ENCODE measurements at places on chromosomes 2 and 18. TPM values are rescaled to one million over a fixed set of nuclear protein-coding genes. Genes with fewer than 3 reads are reported as not detected.

The SATB2 gene
- total RNA-seq = 14.2 TPM

The KCNG3 gene
- total RNA-seq = 0.27 TPM

The ZNF804A gene
- total RNA-seq = 14.8 TPM

The NMUR1 gene
- total RNA-seq = 0.73 TPM

The ARHGAP25 gene
- total RNA-seq = 0.82 TPM

The CDKL4 gene
- 5.6 TPM for total RNA-seq

The CCDC68 gene
- 0.82 TPM for total RNA-seq

The GCKR gene
- 0.54 TPM for total RNA-seq

The SERPINB4 gene
- not detected for total RNA-seq

The IL18RAP gene
- total RNA-seq = not detected

The SOX11 gene
- total RNA-seq = 146 TPM

The CAPN14 gene
- 2.8 TPM for total RNA-seq

The ABCA12 gene
- 0.09 TPM for total RNA-seq

The PAX3 gene
- total RNA-seq = 135 TPM

The GLI2 gene
- total RNA-seq = 8.9 TPM

The SULT1C4 gene
- total RNA-seq = 20.7 TPM

The PCARE gene
- total RNA-seq = 1.5 TPM

The TUBB8B gene
- not detected for total RNA-seq

The B3GNT7 gene
- total RNA-seq = 1.2 TPM

The GALNT14 gene
- 12.2 TPM for total RNA-seq

The PGAP1 gene
- total RNA-seq = 136 TPM

The ZNF385B gene
- total RNA-seq = 10.5 TPM

Data from cerebellum (tissue), 4 donors.